Ureter (tissue), 1 donor: ENCODE measurements at places on chromosomes 5 and 9. TPM values are rescaled to one million over a fixed set of nuclear protein-coding genes. Genes with fewer than 3 reads are reported as not detected.

- no peak for DNase-seq
Measured at GRCh38 chr9:133772581-133772980, 34.4 kb upstream of the SARDH start.

DNA sequence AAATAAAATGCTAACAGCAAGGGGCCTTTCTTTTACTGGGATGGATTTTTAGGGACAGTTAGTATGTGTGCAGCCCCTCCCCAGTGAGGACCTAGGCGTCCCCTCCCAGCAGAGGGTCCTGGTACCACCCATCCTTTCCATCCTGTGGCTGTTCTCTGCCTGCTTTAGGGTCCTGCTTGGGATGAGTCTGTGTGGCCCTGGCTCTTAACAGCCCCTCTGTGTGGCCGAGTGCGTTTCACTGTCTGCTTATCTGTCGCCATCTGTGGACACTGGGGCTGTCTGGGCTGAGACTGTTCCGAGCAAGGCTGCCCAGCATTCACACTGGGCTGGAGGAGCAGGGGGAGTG, 17.0 kb downstream of the WNK2 start:
- DNase-seq: no peak

- no peak for DNase-seq
Measured at GRCh38 chr9:94144394-94144793, 60.1 kb downstream of the PTPDC1 start.

The KCNV2 gene
- not detected for total RNA-seq

- no peak for DNase-seq
Measured at GRCh38 chr9:136361754-136362449, 1.6 kb downstream of the DNLZ start.

The FAM78A gene
- 3.3 TPM for total RNA-seq

- DNase-seq: no peak
Measured at GRCh38 chr9:19137282-19137681, 10.0 kb upstream of the PLIN2 start.

GRCh38 chr5:161546095-161546469, 443 bp downstream of the GABRB2 start:
- no peak for DNase-seq

- DNase-seq: no peak
Measured at GRCh38 chr9:20226345-20226744, 396.0 kb downstream of the MLLT3 start.

- DNase-seq: no peak
Measured at GRCh38 chr5:134611515-134611914, 21.1 kb downstream of the SAR1B start.
